ENCODE measurements at places on chromosomes 11 and 22. TPM values are rescaled to one million over a fixed set of nuclear protein-coding genes. Genes with fewer than 3 reads are reported as not detected.

- DNase-seq, result no peak
Observed at GRCh38 chr11:112596324-112596723, 335.7 kb upstream of the PLET1 start.

- no peak for DNase-seq
Observed at GRCh38 chr11:73974604-73975478, 7.8 kb downstream of the UCP2 start.

DNA sequence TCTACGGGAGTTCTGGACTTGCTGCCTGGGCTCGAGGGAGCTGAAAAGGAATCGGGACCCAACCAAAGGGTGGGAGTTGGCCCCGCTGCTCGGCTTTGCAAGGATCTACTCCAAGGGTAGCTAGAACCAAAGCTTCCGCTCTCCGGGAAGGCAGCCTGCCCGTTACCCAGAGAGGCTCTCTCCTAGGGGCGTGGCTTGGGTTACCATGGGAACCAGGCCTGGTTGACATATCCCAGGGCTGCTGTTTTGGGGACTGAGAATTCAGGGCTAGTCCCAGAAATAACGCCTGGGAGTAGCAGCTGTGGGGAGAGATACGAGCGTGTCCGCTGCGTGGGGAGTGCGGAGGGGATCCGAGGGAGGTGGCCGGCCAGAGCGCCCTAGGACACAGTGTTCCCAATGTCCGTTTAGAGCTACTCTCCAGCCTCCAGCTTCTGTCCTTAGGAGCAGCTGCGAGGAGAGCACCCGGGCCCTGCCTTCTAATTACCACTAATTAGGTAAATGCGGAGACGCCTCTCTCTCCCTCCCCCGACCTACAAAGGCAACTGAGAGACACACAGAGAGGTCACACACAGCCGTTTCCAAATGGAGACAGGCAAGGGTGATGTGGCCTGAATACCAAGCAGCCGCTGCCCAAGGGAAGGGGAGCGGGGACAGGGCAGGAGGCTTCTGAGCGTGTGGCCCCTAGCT lies 141.6 kb upstream of the CADM1 start:
- no peak for DNase-seq

DNA sequence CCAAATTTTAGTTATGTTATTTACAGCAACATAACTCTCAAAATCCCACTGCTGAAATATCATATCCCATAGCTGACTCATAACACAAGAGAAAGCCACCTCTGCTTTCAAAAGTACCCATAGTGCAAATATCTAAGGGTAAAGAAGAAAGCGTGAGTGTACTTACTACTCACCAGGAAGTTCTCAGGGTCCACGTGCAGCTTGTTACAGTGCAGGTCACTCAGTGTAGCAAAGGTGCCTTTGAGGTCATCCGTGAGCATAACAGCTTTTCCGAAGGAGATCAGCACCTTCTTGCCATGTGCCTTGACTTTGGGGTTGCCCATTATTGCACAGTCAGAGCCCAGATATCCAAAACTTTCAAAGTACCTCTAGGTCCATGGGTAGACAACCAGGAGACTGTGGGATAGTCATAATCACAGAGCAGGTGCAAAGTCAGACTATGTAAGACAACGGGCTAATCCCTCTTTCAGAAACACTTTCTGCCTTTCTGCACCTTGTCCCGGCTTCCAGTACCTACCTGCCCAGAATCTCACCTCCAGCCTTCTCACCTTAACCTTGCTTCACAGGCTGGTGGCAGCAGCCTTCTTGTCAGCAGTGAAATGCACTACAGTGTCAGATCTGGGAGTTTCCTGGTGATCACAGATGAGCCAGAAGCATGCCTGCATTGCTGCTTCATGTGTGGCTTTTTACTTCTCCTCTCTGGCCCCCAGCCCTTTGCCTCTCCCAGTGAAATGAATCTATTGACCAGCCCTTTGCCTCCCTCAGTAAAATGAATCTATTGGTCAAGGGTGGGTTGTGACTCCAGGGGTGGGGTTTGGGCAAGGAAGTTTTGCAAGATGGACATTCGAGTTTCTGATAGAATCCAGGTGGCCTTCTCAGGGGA lies 6.5 kb downstream of the HBG1 start:
- no peak for DNase-seq

Gene RNF215
- 26.4 TPM for total RNA-seq

All from glomerular endothelial cell (primary cell).